ENCODE measurements at places on chromosomes 11 and 22.

- DNase-seq = no peak
Observed at GRCh38 chr11:105034813-105035620, at the start of gene CASP1. Gene CASP1 (minus strand): TSS chr11:105035144. CDS start chr11:105035113, 31 bp downstream.

GRCh38 chr11:114179234-114179941 is 116.8 kb upstream of the NNMT start:
- no peak for DNase-seq

- DNase-seq = no peak
Observed at GRCh38 chr11:23398052-23398451, 537.8 kb upstream of the CCDC179 start.

DNA sequence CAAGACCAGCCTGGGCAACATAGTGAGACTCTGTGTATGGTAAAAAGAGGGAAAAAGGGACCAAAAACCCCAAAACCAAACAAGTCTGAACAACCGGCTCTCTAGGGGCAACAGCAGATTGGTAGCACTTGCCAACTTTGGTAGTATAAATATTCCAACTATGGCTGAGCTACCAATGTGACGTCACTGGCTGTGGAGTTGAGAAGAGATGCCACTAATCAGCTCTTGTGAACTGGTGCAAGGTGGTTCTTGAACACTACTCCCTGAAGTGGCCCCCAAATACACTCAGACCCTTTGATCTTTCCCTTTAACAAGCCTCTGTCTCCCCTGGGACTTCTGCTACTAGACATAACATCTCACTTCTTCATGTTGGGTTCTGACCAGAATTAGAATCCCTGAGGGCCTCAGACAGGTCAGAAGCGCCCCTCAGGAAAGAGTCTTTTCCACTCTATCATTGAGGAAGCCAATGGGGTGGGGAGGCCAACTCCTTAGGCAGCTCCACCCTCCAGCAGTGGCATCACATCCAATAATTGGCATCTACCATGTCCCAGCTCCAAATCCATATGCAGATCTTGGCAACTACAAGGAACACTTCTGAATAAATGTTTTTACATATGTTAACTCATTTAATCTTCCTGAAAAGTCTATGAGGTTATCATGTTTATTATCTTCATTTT is 49.2 kb downstream of the RPL27A start:
- DNase-seq = no peak

GRCh38 chr11:1129611-1130160 is 28.1 kb upstream of the MUC5AC start:
- no peak for DNase-seq

DNA sequence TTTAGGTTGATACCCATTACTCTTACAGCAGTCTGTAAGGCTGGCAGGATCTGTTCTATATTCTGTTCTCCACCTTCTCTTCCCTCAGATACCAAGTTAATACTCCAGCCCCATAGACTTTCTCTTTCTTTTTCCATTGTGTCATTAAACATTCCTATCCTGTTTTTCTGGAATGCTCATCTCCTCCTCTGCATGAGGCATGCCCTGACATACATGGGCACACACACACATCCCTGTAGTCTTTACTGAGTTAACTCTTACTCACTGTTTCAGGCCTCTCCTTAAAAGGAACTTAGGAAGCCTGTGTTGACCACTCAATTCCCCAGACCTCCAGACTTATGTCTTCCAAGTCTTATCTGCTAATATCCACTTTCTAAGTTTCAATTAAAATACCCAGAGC is 476.8 kb downstream of the METTL15 start:
- DNase-seq = no peak

- DNase-seq = peak; percentile 70
Observed at GRCh38 chr22:26656891-26657851, at the start of gene MIAT. Gene MIAT (plus strand): TSS chr22:26657588.

DNA sequence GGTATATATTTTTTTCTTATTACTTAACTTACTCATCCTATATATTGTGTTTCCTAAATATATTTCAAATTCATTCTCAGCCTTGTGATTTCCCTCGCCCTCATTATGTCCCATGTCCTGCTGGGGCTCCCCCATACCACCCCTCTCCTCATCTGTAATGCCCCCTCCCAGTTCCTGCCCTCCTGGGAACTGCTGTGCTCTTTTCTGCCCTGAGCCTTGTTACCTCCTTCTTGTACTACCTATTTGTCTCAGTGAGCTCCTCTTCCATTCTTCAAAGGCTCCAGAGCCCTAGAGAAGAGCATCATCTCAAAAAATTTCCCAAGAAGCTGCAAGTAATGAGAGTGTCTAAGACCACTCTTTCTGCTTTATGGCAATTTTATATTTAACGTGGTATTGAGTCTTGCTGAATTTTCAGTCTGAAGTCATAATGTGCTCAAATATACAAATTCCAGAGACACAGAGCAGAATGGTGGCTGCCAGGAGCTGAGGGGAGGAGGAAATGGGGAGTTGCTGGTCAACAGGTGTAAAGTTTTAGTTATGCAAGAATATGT is 66.5 kb upstream of the TOP3B start:
- no peak for DNase-seq

- DNase-seq = no peak
Observed at GRCh38 chr11:114864896-114865295, 186.6 kb downstream of the NXPE2 start.

- no peak for DNase-seq
Observed at GRCh38 chr11:64661146-64661545, 61.9 kb downstream of the NRXN2 start.

DNA sequence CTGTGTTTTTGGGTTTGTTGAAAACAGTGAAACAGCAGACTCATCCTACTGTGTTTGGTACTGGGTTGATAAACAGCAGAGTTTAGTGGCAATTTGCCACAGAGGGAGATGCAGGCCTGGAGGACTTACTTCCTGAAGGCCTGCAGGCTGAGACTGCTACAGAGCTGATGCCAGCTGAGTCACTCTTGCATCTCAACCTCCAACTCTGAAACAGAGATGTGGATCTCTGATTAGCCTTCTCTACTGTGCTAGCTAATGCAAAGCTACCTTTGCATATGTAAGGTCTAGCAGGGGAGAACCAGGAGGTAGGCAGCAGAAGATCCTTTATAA is 14.3 kb downstream of the ATP5MG start:
- DNase-seq = peak; percentile 46

DNA sequence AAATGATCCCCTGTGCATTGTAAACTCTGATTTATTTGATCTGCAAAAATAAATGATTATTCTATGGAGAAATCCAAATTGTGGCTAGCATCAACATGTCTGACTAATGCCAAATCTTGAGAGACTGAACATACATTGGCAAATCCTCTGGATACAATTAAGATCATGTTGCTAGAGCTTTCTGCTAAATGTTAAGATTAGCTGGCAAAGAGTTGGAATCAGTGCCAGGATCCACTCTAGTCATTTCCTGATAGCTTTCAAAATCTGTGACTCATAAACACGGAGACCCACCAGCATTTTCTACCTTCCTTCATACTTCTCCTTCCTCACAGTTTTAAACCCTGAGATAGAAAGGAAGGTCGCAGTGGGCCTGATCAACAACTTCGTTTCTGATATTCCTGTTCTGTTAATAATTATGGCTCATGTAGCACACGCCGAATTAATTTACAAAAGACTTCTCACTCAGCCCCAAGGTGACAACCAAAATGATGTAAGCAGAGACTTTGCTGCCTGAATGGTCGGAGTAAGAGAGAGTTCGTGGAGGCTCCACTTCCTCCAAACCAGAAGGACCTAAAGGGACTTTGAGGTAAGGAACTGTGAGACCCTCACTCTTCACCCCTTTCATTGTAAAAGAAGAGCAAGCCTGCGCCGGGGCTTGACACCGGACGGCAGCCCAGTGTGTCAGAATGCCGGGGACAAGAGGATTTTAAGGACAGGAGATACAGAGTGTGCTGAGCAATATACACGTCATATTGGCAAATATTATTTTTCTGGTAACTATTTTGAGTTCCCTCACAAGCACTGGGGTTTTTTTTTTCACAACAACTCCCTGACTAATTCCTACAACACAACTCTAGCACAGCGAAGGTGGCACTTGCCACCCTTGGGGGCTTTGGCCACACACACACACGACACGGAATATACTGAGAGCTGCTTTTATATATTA is 42.0 kb downstream of the SERPINH1 start:
- no peak for DNase-seq

DNA sequence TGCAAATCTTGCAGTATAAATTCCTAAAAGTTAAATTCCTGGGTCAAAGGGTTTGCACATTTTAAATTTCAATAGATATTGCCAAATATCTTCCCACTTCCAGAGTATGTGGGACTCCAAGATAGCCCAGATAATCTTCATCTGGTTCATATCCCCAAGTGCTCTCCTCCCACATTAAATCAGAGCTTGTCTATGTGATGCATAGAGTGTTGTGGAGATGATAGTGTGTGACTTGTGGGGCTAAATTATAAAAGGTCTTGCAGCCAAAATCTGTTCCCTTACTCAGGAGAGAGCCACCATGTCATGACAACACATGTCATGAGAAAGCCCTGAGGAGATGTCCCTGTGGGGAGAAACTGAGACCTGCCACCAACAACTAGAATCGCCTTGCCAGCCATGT is 39.9 kb upstream of the TEAD1 start:
- DNase-seq = no peak

DNA sequence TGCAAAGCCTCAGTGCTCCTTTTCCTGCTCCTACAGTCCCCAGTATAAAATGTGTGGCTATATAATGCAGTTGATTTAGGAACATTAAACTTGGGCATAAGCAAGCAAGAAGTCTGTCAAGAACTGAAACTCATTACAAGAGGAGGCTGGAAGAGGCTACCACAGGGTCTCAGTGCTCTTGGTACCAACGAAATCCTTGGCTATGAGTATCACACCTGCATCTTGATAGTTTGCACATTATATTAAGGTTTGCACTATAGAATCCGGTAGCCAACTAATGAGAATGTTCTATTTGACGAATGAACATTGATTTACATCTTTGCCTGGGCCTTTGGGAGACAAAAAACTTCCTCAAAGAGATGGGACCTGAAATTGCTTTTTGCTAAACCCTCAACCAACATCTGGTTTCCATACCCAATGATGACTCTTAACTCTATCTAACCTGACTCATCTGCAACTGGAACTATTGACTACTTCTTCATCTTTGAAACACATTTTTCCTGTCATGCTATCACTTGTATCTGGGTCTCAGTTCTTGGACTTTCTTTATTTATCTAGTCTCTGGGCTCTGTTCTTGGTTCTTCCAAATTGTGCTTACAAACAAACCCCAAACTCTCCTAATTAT is 207.2 kb upstream of the CTSC start:
- DNase-seq = no peak

- DNase-seq = no peak
Observed at GRCh38 chr11:10902301-10903063, 44.6 kb upstream of the ZBED5 start.

DNA sequence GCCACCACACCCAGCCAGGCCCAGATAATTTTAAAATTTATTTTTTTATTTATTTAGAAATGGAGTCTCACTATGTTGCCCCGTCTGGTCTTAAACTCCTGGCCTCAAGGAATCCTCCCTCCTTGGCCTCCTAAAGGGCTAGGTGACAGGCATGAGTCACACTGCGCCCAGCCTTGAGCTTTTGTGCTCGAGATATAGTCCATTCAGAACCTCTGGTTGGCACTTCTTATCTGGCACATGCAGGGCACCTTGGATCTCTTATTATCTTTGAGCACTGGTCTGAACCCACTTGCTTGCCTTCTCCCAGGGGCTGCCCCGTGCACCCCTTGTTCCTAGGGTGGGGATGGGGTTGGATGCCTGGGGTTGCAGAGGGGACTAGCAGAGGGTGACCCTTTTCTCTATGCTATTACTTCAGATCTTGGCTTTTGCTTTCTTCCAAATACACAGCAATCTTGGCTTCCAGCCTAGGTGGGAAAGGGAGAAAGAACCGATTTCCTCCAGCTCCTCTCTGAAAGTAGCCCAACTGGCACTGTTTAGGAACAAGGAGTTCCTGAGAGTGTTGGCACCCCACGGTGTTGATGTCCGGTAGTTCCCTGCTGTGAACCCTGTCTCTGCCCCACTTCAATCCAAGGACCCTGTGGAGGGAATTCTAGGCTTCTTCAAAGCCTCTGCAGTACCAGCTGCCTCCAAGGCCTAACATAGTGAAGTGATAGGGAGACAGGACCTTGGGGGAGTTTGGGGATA is 1.3 kb upstream of the SLC3A2 start:
- no peak for DNase-seq

- no peak for DNase-seq
Observed at GRCh38 chr22:17637490-17638181, 921 bp upstream of the BCL2L13 start.

DNA sequence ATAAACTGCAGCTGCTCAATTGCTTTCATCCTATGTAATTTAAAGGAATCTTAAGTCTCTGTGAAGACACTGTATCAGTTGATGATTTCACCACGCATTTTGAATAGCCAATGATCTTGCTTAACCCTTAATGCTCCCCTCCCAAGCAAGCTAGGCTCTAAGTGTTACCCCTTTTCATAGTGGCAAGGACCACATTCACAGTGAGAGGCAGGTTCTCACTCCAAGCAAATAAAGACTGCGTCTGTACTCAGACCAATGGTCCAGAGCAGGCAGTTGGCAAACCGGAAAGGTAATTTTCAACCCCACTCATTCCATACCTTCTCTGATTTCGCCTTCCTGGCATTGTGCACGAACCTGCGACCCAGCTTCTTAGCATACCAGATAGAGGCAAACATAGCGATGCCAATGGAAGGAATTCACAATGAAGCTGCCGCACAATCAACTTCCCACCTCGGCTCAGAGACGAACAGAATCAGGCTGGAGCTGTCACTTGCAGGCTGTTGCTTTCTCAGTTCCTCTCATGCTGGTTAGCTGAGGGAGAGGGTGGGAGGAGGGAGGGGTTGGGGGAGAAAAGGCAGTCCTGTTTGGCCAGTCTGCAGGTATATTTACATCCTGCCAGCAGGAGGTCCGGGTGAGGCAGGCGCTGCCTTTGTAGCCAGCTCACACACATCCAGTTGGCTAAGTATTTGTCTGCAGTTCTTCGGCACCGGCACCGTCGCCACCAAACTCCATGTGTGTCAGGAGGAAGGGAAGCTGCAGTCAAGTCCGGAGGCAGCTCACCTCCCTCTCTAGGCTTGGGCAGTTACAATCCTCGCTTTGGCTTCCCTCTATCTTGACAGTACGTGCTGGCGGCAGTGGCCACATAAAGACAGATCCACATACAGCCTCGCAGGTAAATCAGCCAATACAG is 1151.2 kb upstream of the CCDC90B start:
- no peak for DNase-seq

Data from HAP-1 (cell line).